Karpas-422 (cell line): ENCODE measurements at places on chromosomes 4 and X. TPM values are rescaled to one million over a fixed set of nuclear protein-coding genes. Genes with fewer than 3 reads are reported as not detected.

DNA sequence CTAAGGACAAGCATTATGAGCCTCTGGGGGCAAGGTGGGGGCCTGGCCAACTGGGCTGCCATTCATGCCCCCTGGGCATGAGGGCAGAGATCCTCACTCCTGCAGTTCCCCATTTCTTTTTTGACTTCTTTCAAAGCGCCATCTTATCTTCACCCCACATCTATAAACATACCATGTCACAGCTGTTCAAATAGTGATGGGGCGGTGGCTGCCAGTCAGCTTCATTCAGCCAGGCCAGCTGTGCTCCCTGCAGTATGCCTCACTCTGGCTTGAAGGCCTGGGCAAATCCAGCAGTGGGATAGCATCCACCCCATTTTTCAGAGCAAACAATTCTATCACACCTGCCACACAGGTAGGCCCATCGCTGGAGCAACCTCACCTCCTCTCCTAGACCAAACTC lies 85.5 kb downstream of the NHSL2 start:
- H3K4me3 ChIP-seq = no peak overlapping the region
- no peak overlapping the region for H3K27ac ChIP-seq
- DNase-seq = no peak
- no peaks in the 10 kb centered on the region for H3K36me3 ChIP-seq
- no peaks in the 10 kb centered on the region for H3K4me1 ChIP-seq
- no peaks in the 10 kb centered on the region for H3K27me3 ChIP-seq

DNA sequence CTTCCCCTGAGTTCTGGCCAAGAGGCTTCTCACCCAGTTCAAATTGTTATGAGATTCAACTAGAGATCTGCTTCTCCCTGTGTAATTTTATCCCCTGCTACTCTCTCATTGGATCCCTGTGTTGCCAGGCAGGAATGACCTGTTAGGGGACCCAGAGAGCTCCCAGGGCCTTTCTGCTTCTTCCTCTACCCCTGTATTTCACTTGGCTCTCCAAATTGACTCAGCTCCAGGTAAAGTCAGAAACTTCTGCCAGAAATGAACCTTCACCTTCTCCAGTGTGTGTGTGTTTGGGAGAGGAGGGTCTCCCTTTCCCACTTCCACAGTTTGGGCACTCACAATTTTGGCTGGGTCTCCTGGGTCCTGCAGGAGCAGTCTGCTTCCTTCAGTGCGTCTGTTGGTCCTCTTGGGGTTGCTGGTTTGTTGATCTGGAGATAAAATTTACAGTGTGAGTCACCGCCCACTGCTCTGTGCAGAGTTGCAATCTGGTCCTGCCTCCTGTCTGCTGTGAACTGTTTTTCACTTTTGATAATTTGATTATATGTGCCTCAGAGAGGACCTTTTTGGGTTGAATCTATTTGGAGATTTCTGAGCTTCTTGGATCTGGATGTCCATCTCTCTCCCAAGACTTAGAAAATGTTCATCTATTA lies 112.4 kb upstream of the EDA2R start:
- DNase-seq = no peak
- H3K27ac ChIP-seq = no peak overlapping the region
- no peaks in the 10 kb centered on the region for H3K27me3 ChIP-seq
- no peaks in the 10 kb centered on the region for H3K4me1 ChIP-seq
- H3K36me3 ChIP-seq = no peaks in the 10 kb centered on the region
- no peak overlapping the region for H3K4me3 ChIP-seq

DNA sequence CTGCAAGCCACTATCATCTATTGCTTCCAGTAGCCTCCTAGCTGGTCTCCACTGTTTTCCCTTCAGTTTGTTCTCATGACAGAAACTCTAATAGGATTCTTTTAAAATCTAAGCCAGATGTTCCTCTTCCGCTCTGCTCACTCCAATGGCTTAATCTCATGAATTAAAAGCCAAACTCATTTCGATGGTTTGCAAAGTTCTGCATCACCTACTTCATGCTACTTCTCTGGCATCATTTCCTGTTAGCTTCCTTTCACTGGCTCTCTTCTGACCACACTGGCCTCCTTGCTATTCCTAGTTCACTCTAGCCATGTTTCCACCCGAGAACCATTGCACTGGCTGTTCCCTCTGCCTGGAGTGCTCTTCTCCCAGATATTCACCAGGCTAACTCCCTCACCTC lies 102.0 kb upstream of the LSM6 start:
- H3K4me1 ChIP-seq = peaks cover 9% of the 10 kb centered on the region
- no peak overlapping the region for H3K4me3 ChIP-seq
- no peaks in the 10 kb centered on the region for H3K36me3 ChIP-seq
- DNase-seq = no peak
- no peaks in the 10 kb centered on the region for H3K27me3 ChIP-seq

DNA sequence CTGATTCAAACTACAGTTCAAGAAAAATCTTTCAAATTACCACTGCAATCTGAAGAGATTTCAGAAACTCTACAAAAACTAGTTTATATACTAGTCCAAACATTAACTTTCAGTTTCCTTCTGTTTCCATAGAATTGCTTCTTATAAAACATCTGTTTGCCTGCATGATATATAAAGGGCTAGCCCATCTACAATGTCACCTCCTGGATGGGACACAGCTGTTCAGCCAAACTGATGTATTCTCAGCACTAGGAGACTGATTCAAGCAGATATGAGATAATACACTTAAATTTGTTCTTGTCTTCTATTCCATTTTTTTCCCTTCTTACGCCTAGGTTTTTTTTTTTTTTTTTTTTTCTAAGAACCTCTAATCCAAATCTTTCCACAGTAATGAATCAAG lies 1569.7 kb upstream of the IGFBP7 start:
- no peaks in the 10 kb centered on the region for H3K27me3 ChIP-seq
- H3K27ac ChIP-seq = no peak overlapping the region
- no peaks in the 10 kb centered on the region for H3K4me1 ChIP-seq
- no peak for DNase-seq
- no peaks in the 10 kb centered on the region for H3K36me3 ChIP-seq
- no peak overlapping the region for H3K4me3 ChIP-seq

DNA sequence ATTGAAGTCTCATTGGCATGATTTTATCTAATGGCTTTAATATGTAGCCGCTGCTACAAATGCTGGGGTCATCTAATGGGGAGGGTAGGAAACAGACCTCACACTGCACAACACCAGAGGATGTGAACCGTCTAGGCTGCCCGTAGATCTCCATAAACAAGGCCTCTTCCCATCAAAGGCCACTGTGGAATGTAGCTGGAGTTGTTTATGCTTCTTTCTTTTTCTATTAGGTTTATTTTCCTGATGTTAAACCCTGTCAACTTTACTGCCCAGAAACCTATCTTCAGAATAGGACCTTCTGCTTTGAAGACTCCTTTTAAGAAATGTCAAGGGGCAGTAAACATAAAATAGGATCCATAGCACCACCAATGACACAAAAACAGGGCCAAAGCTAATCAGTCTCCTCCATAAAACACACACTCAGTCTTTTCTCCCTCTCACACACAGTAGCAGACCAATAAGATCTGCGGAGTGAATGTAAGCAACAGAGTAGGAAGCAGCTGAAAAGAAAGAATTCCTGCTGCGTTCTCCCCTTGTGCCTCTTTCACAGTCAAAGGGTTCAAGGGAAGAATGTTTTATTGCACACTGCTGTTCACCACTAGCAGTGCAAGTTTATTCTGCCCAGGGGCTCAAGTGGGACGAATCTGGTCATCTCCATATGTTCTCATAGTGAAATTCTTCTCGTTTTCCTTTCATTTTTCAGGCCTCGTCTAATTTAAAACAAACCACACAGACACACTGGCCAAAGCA lies 72.2 kb downstream of the MAML3 start:
- peaks cover 31% of the 10 kb centered on the region for H3K4me1 ChIP-seq
- no peak overlapping the region for H3K27ac ChIP-seq
- DNase-seq = no peak
- H3K4me3 ChIP-seq = no peak overlapping the region

Gene NMU
- not detected in 2 replicates for total RNA-seq

DNA sequence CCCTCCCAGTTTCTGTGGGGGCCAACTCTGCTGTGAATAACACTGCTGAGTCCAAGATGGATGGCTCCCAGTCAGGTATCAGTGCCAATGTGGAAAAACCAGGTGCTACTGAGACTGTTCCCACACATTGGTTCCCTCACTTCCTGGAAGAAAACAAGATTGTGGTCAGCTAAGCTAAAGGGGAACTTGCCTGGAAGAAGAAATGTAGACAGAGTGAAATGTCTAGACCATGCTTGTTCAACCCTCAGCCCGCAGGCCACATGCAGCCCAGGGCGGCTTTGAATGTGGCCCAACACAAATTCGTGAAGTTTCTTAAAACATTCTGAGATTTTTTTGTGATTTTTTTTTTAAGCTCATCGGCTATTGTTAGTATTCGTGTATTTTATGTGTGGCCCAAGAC lies 28.6 kb upstream of the UTP14A start:
- H3K27me3 ChIP-seq = no peaks in the 10 kb centered on the region
- no peaks in the 10 kb centered on the region for H3K36me3 ChIP-seq
- no peak for DNase-seq
- no peak overlapping the region for H3K4me3 ChIP-seq
- peaks cover 3% of the 10 kb centered on the region; the same call in 1 of the 2 replicates for H3K4me1 ChIP-seq

Gene CACNA1F
- not detected in 2 replicates for total RNA-seq
